ENCODE measurements at places on chromosomes 1 and 21.

- DNase-seq = no peak
Observed at GRCh38 chr1:101119289-101119688, 93.7 kb upstream of the DPH5 start.

DNA sequence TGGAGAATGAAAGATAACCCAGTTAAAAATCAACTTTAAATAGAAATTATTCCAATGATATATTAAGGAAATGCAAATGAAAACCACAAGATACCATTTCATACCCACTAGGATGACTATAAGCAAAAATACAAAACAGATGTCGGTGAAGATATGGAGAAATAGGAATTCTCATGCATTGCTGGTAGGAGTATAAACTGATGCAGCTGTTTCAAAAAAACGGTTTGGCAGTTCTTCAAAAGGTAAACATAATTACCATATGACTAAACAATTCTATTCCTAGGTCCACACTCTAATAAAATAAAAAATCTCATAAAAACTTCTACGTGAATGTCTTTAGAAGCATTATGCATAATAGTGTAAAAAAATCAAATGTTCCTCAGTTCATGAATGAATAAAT, 763.3 kb upstream of the BRINP3 start:
- peak; percentile 8 for DNase-seq

GRCh38 chr1:197736685-197737084, 38.6 kb downstream of the DENND1B start:
- DNase-seq = peak; percentile 62

- no peak for DNase-seq
Observed at GRCh38 chr1:155760751-155761475, 72.0 kb downstream of the DAP3 start.

DNA sequence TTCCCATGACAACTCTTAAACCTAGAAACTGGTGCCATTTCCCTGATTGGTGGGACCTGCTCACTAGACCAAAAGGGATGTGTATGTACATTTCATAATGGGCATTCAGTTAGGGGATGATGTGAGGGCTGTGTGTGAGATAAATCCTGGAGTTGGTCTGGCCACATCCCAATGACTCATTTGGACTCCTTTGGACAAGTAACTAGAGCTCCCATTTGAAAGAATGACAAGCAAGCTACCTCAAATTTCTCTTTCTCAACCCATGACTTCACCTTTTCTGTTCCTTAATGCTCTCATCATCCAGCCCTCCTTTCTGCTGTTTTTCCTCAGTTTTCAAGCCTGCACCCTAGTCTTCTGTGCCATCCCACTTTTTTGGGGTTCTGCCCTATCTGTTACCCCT, 27.9 kb downstream of the EBNA1BP2 start:
- peak; percentile 82 for DNase-seq

- DNase-seq = no peak
Observed at GRCh38 chr1:192003295-192004077, 154.8 kb upstream of the RGS18 start.

- DNase-seq = no peak
Observed at GRCh38 chr1:12601700-12602658, 16.0 kb downstream of the DHRS3 start.

DNA sequence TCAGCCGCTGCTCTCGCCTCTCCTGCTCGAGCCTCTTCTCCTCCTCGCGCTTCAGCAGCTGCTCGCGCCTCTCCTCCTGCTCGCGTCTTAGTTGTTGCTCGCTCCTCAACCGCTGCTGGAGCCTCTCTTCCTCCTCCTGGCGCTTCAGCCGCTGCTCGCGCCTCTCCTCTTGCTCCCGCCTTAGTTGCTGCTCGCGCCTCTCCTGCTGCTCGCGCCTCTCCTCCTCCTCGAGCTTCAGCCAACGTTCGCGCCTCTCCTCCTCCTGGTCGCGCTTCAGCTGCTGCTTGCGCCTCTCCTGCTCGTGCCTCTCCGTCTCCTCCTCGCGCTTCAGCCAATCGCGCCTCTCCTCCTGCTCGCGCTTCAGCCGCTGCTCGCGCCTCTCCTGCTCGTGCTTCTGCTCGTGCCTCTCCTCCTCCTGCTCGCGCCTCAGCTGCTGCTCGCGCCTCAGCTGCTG, 3.7 kb downstream of the TCHH start:
- no peak for DNase-seq

DNA sequence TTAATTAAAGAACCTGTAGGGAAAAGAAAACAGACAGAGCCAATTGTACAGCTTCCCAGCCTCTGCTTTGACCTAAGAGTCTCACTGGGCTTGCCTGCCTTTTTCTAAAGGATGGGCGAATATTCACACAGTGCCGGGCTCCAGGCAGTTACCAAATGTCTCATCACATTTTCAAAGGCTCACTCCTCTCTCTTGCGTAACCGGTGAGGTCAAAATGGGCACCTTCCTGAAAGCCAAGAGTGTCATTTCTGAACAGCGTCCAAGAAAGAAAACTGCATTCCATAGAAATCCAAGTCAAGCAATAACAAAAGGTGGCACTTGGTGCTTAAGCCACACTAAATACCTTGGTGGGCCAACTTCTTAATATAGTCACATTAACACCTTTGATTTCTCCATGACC, 710 bp upstream of the PALMD start:
- peak; percentile 97 for DNase-seq

DNA sequence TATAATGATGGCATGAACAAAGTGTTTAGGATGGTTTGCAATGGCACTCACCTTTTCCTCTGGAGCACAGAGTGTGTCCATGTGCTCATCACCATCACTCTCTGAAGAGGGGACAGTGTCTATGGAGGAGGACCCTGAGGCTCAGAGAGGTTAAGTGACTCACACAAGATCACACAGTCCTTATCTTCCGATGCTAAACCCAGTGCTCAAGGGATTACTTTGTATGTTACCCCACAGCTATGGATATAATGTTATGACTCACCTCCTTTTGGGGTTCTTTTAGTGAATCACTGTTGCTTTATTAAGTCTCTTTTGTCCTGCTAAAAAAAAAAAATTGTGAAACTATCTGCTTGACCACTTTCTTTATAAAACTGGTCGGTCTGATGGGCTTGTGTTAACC, 67.6 kb downstream of the TENT5C start:
- DNase-seq = peak; percentile 59

DNA sequence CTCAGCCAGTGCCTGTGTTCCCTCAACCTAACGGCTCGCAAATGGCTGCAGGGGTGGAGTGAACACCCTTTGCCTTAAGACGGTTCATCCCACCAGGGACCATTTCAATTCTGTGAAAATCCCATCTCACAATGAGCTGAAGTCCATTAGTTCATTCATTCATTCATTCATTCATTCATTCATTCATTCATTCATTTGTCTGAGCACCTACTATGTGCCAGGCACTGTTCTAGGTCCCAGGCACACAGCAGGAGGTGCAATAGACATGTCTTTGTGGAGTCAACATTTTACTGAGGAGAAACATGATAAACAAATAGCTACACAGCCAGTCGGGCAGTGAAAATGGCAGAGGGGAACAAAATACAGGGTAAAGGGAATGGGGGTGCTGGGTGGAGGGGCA, 618.8 kb downstream of the MATN1 start:
- DNase-seq = no peak

- no peak for DNase-seq
Observed at GRCh38 chr21:34684174-34684876, 15.5 kb downstream of the CLIC6 start.

GRCh38 chr1:7898962-7899361, 41.7 kb downstream of the TNFRSF9 start:
- no peak for DNase-seq

- DNase-seq = no peak
Observed at GRCh38 chr21:21661741-21662140, 663.5 kb downstream of the NCAM2 start.

DNA sequence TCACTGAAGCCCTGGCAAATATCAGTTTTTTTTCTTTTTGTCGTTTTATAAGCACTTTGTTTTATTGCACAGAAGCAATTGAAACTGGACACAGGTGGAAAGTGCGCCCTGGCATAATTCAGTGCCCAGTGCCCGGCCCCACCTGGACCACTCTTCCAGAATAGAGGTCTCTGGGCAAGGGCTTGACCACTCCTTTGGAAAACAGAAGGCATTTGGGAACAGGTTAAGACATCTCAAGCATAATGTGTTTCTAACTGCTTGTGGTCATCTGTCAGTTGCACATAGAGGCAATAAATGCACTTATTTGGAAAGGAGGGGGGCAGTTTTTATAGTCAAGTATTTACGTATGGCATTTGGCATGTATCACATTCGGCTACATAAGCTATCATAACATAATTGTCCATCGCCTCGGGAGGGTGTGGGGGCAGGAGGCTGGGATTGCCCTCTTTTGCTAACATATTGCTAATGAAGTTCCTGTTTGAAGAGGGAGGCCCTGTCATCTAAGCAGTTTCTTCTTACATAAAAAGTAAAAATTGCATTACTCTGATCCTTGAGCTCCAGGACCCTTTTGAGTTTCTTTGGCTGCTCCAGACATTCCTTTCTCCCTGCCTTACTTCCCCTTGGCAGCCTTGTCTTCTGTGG, 14.7 kb upstream of the CD2 start:
- no peak for DNase-seq

- DNase-seq = no peak
Observed at GRCh38 chr1:112386731-112387346, 9.2 kb upstream of the CTTNBP2NL start.

DNA sequence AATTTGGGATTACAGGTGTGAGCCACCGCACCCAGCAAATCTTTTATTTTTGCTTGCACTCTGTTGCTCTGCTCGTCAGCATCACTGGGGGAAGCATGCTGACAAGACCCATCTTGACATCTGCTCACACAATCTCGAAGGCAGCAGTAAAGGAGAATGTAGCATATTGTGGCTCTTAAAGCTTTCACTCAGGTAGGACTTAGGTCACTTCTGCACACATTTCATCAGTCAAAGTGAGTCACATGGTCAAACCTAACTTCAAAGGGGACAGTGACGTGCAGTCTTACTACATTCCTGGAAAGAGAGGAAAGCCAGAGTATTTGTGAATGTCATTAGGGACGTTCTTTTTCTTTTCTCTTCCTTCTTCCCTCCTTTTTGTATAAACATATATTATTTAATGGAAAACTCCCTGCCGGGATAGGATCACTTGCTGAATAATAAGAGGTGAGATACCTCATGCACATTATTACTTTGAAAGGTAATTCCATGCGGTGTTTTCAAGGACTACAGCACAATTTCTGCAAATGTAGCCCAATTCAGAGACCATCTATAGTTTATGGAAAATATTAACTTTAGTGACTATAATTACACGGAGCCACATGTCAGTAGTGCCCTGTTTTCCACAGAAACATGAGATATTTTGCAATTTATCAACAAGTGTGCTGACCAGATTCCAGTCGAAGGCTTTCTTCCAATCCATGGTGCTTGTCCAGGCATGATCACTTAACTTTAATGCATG, 19.3 kb upstream of the ACBD6 start:
- DNase-seq = peak; percentile 96

DNA sequence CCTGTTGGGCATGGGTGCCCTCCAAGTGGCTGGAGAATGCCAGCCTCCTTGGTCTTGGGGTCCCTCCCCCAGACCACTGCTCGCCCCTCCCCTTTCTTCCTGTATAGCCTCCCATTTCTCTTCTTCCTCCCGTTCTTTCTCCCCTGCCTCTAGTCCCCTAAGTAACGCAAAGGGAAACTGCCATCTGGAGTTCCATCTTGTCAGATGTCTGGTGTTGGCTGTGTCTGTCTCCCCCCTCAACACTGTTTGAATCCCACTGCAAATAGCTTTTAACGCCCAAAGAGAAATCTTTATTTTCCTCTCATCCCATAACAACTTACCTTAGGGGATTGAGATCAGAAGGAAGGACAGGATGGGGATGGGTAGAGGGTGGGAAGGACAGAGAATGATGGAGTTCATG, 55.3 kb upstream of the CSF3R start:
- no peak for DNase-seq

GRCh38 chr1:58035523-58035922, 511.0 kb downstream of the OMA1 start:
- DNase-seq = peak; percentile 29

GRCh38 chr1:159826441-159827101, at the start of gene SLAMF8:
TSS of gene SLAMF8 (plus strand) at chr1:159826873. CDS start at chr1:159826899, 26 bp downstream.
- DNase-seq = no peak

DNA sequence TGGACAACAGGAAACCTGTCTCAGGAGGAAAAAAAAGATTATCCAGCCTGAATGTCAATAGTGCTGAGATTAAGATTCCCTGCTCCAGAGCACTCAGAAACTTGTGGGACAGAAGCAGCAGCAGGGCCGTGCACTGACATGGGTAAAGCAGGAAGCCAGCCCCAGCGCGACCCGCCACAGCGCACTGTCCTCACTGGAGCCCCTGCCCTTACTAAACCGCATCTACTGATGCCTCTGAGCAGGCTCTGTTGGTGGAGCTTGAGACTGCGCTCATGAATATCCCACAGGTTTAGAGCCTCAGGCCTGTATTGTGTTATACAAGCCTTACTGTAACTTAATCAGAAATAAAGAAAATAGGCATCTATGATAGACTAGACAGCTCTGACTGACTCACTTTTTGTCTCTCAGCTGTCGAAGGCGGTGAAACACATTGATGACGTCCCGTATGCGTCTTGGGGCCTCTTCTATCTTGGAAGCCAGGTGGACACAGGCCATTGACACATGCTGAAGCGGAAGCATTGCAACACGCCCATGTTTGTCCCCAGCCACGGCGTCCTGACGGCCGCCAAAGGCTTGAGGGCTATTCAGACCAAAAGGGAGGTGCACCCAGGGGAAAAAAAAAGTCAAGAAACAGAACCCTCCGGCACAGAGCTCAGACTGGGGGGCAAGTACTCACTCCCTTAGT, 1.2 kb downstream of the CCNL2 start:
- DNase-seq = peak; percentile 63

DNA sequence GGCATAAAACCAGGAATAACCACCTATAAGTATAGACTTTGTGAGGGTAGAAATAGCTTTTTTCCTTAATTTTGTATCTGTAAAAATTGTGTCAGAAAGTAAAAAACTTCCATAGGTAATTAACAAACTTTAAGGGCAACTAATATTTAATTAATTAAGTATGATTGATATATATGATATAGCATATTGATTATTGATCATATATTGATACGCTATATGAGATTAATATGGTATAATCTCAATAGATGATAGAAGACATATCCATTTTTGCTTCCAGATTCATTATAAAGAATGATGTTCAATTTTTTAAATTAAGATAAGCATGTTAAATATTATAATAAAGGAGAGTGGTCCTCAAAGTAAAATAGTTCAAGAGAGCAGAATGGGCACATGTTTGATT, 99.3 kb upstream of the VAV3 start:
- no peak for DNase-seq

DNA sequence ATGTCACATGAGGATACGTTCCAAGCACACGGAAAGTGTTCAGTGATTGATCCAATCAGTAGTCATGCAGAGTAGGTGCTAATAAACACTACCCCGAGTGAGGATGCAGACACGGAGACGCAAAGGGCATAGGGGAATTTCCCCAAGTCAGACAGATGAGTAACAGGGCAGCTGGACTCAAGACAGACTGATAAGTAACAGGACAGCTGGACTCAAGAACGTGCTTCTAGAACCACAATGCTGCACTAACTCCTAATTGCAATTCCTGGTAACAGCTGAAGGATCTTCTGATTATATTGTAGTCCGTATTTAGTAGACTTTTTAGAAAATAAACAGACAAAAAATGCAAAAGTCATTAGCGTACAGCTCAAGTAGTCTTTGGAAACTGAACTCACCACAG, 1.9 kb upstream of the OR2T10 start:
- DNase-seq = no peak

All from MCF 10A (cell line).